ENCODE measurements at places on chromosomes 7 and 10.
A peak's percentile ranks its signal among the peaks of the same experiment; 100 is the strongest.

DNA sequence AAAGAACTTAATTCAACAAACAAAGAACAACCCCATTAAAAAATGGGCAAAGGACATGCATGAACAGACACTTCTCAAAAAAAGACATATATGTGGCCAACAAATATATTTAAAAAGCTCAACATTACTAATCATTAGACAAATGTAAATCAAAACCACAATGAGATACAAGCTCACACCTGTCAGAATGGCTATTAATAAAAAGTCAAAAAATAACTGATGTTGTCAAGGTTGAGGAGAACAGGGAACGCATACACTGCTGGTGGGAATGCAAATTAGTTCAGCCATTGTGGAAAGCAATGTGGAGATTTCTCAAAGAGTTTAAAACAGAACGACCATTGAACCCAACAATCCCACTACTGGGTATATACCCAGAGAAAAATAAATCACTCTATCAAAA, 19.1 kb downstream of the ZFAND4 start:
- DNase-seq: no peak

- peak; percentile 42 for DNase-seq
Measured at GRCh38 chr10:29409241-29410054, 120.6 kb downstream of the LYZL1 start.

DNA sequence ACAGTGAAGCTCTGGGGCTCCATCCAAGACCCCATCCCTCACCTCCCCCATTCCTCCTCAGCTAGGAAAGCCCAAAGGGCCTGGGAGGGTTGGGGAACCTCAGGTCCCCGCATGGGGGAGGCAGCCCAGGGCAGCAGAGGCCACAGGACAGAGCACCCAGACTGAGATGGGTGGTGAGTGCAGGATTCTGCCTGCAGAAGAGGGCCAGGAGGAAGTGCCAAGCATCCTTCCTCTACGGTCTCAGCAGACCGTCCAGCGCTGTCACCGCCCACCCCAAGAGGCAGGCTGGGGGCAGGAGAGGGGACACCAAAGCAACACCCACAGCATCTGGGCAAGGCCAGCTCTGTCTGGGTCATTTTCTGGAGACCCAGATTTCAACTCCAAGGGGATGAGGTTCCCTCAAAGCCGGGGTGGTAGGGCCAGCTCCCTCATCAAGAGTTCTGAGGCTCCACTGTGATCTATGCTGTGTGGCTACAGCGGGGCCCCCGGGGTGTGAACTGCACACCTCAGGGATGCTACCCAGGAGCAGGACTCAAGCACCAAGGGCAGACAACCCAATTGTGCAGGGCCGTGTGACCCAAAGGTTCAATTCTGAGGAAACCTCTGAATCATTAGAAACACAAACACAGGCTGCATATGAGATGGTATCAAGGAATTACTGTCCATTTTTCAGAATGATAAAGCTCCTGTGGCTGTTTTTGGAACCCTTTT, 46.8 kb downstream of the CAMK2B start:
- DNase-seq: no peak

- DNase-seq: no peak
Measured at GRCh38 chr10:68721673-68722335, 765 bp downstream of the CCAR1 start.

DNA sequence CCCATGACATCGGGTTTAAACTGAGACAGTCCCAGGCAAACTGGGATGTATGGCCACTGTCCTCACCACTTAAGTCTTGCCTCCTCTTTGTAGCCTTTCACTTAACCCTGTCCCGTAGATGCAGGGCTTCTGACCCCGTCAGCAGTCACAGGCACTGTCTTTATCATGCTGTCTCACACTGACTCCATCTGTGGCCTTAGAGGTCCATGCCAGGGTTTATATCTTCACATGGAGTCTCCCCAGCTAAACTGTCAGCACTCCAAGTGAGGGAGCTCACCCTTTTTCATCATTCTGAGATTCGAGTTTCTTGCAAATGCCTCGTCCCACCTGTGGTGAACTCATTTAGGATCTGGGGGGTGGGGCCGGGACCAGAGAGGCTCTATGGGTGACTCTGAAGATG, 2.8 kb downstream of the FKBP6 start:
- DNase-seq: no peak

- DNase-seq: no peak
Measured at GRCh38 chr10:132451506-132452215, 54.7 kb downstream of the PWWP2B start.

- DNase-seq: no peak
Measured at GRCh38 chr10:121131014-121131413, 279.9 kb downstream of the WDR11 start.

DNA sequence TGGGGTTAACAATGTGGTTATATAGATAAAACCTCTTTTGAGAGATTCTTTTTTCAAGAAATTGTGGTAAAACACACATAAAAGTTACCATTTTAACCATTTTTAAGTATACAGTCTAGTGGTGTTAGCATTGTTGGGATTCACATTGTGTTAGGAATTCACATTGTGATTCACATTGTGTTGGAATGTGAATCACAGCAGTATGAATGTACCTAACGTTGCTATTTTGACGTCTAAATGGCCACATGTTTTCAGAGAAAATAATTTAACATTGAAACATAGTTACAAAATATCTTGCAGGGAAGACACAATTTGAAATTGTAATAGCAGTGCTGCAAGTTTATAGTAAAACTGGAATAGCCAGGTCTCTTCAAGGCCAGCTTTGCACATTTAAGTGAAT, 129.0 kb downstream of the BICC1 start:
- DNase-seq: no peak

- DNase-seq: no peak
Measured at GRCh38 chr10:114780577-114781184, 40.9 kb upstream of the FHIP2A start.

DNA sequence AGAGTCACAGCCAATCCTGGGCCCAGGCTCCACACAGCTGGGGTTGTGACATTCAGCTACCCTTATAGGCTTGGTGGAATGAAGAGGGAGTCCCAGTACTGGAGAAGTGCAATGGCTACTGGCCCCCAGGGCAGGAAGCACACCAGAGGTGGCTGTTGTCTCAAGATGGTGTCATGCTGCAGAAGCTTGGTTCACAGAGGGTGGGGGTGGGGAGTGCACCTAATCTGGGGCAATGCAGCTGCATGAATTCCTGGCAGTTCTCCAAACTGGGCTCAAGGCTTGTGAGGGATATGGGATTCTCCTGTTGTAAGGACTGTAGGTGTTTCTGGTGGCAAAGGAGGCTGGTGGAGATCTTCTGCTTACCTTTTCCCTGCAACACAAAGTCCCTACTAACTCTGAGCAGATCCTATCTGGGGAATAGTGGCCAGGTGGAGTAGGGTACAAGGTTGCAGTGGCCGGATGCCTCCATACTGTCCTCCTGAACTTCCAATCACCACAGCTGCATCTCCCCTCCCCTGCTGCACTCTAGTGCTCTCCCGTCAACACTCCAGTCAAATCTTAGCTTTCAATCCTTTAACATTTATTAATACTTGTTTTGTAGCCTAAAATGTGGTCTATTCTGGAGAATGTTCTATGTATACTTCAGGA, 27.4 kb upstream of the PLA2G12B start:
- DNase-seq: no peak

DNA sequence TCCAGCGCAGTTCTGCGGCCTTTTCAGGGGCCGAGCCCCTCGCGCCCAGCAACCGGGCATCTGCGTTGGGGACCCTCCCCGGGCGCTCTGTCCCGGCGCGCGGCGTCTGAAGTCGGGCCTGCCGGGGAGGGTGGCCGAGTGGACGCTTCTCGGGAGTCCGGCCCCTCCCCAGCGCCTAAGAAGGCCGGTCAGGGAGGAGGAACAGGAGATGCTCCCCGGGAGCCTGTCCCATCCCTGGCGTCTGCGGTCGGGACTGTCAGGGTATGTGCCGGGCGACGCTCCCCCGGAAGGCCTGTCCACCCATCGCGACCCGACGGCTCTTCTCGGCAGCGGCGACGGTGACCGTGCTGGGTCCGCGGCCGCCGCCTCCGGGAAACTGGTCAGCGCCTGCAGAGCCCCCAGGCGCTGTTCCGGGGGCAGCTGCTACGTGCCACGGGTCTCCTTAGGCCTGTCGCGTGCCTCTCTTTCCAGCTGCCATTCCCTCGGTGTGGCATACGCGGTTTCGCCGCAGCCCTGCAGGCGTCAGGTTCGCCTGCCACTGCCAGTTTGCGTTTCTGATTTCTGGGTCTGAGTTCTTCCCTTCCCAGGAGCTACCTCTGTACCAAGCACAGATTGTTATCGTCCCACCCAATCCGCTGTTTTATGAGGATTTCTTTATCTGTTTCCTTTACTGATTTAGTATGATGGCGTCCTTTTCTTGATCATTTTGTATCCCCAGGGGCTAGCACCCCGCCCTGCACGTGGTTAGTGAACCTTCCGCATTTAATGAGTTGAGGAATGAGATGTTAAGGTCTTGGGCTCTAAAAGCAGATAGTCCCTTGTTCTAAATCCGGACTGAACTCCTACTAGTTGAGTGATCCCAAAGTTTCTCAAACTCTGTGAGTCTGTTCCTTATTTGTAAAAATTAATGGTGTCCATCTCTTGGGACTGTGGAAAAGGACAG, 782 bp downstream of the IFIT5 start:
- DNase-seq: no peak

DNA sequence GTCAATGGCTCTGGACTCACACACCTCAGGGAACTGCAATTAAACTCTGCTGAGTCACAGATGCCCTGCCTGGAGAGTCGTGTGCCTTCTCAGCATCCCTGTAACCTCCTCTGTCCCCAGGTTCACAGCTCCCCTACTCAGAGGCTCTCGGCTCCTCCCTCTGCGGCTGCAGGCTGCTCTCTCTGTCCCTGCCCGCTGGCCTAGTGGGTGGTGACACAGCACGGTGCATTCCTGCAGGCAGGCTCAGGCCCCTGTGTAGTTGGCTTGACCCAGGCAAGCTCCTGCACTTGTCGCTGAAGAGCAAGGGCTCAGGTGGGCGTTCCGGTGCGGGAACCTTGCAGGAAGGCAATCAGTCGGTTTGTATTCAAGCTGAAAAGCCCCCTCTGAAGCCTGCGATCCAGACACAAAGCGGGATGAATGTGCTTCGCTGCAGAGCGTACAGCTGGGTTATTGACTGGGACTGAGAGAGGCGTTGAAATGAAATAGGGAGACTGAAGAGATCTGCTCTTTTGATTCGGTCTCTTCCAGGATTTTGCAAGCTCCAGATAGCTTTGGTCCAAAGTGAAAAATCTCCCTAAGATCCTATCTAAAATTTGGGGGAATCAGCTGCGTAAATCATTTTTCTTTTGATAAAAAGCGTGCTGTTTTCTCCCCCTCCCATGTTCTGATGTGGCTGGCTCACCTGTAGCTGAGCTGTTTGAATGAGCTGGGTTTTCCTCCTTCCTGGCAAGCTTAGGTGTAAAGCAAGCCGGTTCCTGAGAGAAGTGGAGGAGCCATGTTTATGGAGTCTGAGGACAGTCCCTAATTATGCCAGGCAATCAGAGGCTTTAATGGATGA, 208.7 kb upstream of the PHYHIPL start:
- no peak for DNase-seq

DNA sequence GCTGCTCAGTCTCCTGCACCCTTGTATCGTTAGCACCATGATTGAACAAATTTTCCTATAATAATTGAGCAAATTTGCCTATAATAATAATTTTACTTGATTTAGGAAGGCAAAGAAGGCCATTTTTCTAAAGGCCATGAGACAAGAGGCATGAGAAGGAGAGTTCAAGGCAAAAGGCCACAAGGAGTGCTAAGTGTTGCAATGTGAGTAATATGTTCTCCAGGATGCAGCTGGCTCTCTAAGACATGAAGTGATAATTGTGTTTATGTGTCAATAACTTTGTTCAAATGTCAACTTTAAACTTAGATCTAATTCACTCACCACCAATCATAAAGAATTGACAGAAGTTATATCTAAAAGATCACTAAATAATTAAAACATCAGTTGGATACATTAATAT, 53.8 kb downstream of the SGCE start:
- DNase-seq: no peak

- DNase-seq: no peak
Measured at GRCh38 chr10:94092848-94093247, 99.1 kb downstream of the PLCE1 start.

- no peak for DNase-seq
Measured at GRCh38 chr10:22672319-22673090, 41.9 kb downstream of the PIP4K2A start.

DNA sequence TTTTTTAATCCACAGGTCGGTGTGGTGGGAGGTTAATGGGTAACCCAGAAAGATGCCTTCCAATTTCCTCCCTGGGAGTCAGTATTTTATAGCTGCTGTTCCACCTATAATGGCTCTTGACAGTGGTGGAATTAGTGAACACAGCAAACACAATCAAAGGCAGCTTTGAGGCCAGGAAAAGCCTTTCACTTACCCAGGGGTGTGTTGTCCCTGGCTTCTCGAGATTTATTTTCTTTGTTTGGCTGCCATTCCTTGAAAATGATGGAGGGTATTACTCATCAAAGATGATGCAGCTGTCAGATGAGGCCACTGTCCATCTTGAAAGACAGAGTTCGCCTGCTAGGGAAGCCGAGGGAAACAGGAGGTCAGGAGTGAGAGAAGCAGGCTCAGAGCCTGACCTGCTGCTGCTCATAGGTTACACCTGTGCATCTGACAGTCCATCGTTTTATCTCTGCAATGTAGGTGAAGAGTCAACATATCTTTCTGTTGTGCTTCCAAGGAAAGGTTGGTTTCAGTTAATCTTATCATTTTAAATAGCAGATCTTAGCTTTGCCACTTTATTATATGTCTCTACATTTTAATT, 221.6 kb downstream of the XPNPEP1 start:
- DNase-seq: no peak

GRCh38 chr7:116911801-116912200, 41.5 kb upstream of the ST7 start:
- no peak for DNase-seq

DNA sequence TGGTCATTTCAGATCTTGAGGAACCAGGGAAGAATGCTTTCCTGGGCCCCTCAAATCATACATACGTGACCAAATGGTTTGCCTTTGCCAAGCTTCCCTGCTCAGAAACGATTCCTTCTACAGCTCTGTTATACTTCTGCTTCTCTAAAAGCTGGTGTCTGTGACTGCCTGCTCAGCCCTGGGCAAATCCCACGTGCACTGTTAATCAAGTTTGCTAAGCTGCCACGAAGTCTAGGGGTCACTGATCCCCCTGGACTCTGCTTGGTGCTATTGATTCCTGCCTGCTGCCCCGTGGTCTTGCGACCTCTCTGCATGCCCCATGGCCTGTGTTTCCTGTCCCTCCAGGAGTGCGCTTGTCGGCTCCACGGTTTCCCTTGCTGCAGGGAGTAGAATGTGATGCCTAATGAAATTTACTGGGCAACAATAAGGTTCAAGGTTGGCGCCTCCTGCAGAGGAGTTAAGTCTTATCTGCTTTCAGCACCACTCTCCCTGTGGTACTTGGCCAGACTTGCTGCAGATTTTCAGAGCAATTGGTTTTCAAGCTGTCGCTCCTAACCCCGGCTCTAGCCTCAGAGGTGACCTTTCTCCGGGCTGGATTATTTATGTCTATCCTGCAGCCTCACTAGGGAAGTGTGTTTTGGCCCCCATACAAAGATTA, 201.6 kb upstream of the FZD8 start:
- no peak for DNase-seq

GRCh38 chr10:89853781-89854191, 152.4 kb downstream of the KIF20B start:
- no peak for DNase-seq

GRCh38 chr10:101140084-101140949, 9.2 kb downstream of the TLX1 start:
- no peak for DNase-seq
